ENCODE measurements at places on chromosomes 5 and 9.

- DNase-seq: no peak
These were observed 4.5 kb downstream of the CCDC180 start for GRCh38 chr9:97311798-97312500.

GRCh38 chr5:126926187-126926586 lies 104.2 kb downstream of the MARCHF3 start:
- DNase-seq: no peak

- DNase-seq: no peak
These were observed 243.4 kb upstream of the KCNN2 start for GRCh38 chr5:114118511-114118910.

DNA sequence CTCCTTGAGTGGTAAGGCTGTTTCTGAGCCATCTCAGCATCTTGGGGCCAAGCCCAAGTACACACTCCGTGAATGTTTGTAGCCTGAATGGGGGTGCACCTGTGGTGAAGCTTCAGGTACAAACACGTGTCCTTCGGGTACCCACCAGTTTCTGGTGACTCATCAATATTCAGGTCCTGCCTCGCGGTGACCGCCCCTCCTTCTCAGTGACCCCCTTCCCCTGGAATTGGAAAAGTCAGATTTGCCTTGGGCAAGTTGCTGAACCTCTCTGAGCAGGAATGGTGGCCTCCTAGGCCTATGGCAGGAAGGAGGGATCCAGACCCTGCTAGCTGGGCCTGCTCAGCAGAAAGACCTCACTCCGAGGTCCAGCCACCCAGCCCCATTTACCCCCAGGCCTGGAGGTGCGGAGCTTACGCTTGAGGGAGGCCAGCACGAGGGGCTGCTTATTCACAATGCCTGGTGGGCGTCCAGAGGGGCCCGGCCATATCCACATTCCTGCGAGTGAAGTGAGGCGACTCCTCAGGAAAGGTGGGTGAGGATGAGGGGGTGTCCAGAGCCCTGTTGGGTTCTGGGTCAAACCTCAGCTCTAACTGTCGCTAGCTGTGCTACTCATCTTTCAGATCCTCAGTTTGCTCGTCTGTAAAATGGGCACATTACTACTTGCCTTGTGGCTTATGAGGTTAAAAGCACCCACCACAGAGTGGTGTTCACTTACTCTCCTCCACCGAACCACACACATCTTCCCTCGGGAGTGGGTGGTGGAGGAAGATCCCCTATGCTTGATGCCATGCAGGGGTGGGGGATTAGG lies 7.0 kb downstream of the ADGRD2 start:
- no peak for DNase-seq

GRCh38 chr9:26296910-26297572 lies 595.6 kb downstream of the CAAP1 start:
- DNase-seq: no peak

- no peak for DNase-seq
These were observed 220.0 kb downstream of the GABBR2 start for GRCh38 chr9:98488571-98489312.

DNA sequence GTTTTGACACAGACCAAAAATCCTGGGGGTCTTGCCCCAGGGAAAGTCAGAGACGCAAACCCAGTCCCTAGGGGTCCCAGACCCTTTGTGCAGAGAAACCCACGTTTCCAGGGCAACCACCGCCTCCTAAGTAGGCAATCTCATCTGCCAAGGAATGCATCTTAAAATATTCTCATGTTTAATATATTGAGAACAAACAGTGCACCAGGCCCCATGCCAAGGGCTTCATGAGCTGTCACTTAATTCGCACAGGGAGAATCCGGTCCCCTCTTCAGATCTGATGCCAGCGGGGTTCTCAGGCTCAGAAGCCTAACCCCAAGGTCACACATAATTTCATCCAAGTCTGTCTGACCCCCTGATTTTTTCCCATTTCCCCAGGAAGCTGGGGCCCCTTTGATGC lies 28.8 kb downstream of the CPLX2 start:
- DNase-seq: no peak

DNA sequence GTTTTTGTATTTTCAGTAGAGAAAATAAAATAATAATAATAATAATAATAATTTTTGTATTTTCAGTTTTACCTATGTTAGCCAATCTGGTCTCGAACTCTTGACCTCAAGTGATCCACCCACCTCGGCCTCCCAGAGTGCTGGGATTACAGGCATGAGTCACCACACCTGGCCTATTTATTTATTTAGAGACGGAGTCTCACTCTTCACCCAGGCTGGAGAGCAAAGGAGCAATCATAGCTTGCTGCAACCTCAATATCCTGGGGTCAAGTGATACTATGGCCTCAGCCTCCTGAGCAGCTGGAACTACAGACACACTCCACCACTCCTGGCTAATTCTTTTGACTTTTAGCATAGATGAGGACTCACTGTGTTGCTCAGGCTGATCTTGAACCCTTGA lies 167.5 kb downstream of the TLE1 start:
- DNase-seq: no peak

Data from uterus (tissue), 4 donors.